ENCODE measurements at places on chromosomes 2 and 18.

DNA sequence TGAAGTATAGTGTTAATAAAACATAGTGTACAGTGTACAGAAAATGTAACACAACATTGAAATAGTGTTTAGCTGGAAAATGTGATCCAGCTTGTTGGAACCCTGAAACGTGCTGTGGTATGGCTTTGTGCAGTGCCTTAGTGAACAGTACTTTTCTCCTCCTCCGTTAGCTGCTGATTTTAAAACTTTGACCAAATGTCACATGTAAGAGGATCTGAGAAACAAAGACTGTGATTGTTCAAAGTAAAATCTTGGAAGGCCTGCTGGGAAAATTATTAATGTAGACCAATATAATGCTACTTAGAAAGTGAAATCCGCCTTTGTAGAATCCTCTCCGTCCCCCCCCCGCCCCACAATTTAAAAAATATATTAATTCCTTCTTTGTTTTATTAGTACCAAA, 911 bp upstream of the KCNJ13 start:
- no peak overlapping the region for H3K27ac ChIP-seq
- H3K27me3 ChIP-seq: no peaks in the 10 kb centered on the region
- no peaks in the 10 kb centered on the region for H3K4me1 ChIP-seq
- no peaks in the 10 kb centered on the region for H3K36me3 ChIP-seq
- H3K4me3 ChIP-seq: no peak overlapping the region

DNA sequence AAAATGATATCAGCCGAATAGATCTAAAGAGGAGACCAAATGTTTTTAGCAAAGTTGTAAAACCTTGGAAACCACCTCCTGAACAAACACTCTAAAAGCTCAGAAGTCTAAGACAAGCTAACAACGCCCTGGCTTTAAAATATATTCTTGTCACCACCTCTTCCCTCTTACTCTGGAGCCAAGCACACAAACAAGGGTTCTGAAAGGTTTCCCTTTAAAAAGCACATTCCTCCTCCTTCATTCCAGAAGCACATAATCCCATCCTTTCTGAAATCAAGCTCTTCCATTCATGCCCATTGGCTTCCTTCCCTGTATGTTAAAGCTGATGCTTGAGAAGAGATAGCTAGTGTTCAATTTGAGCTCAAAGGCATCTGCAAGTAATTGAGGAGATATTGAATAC, 382.0 kb downstream of the LNPK start:
- no peak overlapping the region for H3K27ac ChIP-seq
- no peaks in the 10 kb centered on the region for H3K36me3 ChIP-seq
- no peak for DNase-seq
- no peak overlapping the region for H3K4me3 ChIP-seq
- no peaks in the 10 kb centered on the region for H3K4me1 ChIP-seq

- DNase-seq: peak; percentile 41
- H3K27ac ChIP-seq: no peak overlapping the region
- H3K27me3 ChIP-seq: peaks cover 21% of the 10 kb centered on the region
- H3K4me3 ChIP-seq: no peak overlapping the region
- no peaks in the 10 kb centered on the region for H3K4me1 ChIP-seq
Measured at GRCh38 chr2:1867141-1867540, 122.8 kb upstream of the PXDN start.

DNA sequence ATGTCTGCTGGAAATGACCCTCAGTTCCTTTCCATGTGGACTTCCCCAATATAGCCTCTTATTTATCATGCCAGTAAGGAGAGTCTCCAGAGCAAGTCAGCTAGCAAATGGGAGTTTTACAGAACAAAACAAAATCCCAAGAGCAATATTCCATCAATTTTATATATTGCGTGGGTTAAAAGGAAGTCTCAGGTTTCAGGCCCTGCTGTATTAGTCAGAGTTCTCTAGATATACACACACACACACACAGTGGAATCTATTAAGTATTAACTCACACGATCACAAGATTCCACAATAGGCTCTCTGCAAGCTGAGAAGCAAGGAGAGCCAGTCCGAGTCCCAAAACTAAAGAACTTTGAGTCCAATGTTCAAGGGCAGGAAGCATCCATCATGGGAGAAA, 102.8 kb upstream of the MAP2 start:
- H3K36me3 ChIP-seq: no peaks in the 10 kb centered on the region
- H3K27me3 ChIP-seq: no peaks in the 10 kb centered on the region
- no peak for DNase-seq
- H3K27ac ChIP-seq: no peak overlapping the region
- no peak overlapping the region for H3K4me3 ChIP-seq
- H3K4me1 ChIP-seq: no peaks in the 10 kb centered on the region

GRCh38 chr18:8719192-8719591, 13.8 kb downstream of the MTCL1 start:
- peaks cover 8% of the 10 kb centered on the region for H3K4me1 ChIP-seq
- no peaks in the 10 kb centered on the region for H3K27me3 ChIP-seq
- peaks cover 56% of the 10 kb centered on the region for H3K36me3 ChIP-seq
- no peak overlapping the region for H3K4me3 ChIP-seq

GRCh38 chr18:27585602-27586173, 400.6 kb upstream of the CHST9 start:
- no peak for DNase-seq
- H3K27ac ChIP-seq: no peak overlapping the region
- H3K36me3 ChIP-seq: no peaks in the 10 kb centered on the region
- H3K4me1 ChIP-seq: no peaks in the 10 kb centered on the region

DNA sequence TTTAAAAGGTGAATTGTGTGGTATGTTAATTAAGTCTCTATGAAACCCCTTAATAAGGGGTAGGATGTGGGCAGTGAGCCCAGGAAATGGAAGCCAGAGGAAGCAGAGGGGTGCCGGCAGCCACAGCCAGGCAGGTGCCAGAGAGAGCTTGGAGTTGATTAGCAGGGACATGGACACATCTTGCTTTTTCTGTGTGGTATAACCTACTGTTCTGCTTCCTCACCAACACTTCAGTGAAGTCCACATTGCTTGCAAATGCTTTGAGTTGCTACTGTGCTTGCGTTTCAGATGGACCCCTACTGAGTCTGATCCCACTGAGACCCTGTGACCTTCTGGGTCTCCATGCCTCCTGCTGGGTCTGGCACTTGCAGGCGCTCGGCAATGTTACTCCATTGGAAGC, 30.3 kb upstream of the ARHGEF4 start:
- no peak overlapping the region for H3K4me3 ChIP-seq
- H3K27me3 ChIP-seq: no peaks in the 10 kb centered on the region
- H3K27ac ChIP-seq: no peak overlapping the region
- DNase-seq: no peak

GRCh38 chr18:70354771-70355170, 65.9 kb downstream of the SOCS6 start:
- peaks cover 15% of the 10 kb centered on the region for H3K4me1 ChIP-seq
- no peaks in the 10 kb centered on the region for H3K27me3 ChIP-seq
- no peak overlapping the region for H3K4me3 ChIP-seq

DNA sequence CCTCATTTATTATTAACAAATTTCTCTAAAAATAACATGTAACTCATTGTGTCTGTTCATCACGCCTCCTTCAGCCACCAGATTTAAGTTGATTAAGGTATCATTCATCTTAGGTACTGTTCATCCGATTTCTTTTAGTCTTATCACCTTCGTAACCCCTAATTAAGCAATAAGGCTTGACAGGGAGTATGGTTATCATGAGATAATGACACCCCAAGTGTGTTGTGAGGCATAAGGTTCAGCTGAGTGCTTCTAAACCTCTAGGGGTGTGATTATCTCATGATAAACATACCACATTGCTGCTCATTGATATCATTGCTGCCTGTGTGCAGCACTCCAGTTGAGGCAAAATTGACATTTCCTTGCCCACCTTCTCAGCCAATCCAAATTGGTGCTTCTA, 158.9 kb upstream of the BOD1L2 start:
- H3K27ac ChIP-seq: no peak overlapping the region
- no peak for DNase-seq
- no peaks in the 10 kb centered on the region for H3K27me3 ChIP-seq
- H3K4me1 ChIP-seq: no peaks in the 10 kb centered on the region
- H3K4me3 ChIP-seq: no peak overlapping the region
- no peaks in the 10 kb centered on the region for H3K36me3 ChIP-seq
